ENCODE measurements at places on chromosomes 1 and 21.

- no peak for DNase-seq
Observed at GRCh38 chr1:192053531-192053971, 104.7 kb upstream of the RGS18 start.

DNA sequence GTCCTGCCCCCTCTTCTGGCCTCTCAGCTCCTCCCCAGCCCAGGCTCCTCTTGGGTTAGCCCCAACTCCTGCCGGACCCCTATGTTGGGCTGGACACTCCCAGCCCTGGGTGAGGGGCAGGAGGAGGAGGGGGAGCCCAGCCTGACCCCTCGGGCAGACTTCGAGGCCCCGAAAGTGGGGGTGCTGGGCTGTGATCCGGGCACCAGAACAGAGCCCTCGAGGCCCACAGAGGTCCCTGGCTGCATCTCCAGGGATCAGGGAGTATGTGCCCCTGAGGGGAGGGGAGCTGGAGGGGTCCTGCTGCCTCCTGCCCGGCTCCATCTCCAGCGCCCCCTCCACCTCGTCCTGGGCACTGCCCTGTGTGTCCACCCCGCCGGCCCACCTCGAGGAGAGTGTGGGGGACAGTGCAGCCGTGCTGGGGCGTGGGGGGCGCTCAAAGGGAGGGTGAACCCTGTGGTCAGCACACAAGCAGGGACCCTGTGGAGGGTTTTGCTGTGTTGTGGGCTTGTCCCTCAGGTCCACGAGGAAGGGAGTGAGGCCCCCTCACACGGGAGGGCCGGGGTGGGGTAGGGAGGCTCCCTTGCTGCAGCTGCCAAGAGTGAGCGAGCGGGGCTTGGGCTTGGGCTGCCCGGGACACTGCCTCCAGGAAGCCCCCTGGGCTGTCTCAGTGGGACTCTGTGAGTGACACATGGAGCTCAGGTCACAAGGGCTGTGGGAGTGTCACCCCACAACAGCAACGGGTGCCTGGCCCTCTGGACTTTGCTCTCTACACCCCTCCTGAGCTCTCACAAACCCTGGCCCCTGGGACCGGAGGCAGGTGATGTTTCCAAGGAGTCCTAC, 54.4 kb downstream of the COL18A1 start:
- DNase-seq: no peak

GRCh38 chr21:15190837-15191236, 126.0 kb upstream of the NRIP1 start:
- no peak for DNase-seq

DNA sequence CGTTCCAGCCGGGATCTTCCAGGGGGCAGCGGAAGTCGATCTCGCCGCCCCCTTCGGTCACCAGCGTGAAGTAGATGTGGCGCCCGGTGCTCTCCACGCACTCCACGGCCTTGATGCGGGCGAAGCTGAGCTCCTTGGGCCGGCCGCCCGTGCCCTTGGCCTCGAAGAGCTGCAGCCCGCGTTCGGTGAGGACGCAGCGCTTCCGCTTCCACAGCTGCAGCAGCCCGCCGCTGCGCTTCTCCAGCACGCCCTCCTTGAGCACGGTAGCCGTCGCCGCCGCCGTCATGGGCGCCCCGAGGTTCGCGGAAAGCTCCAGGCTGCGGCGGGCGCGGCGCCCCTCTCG, 516 bp downstream of the PHLDA3 start:
- DNase-seq: no peak

GRCh38 chr21:26795866-26796329, 49.3 kb downstream of the ADAMTS1 start:
- peak; percentile 54 for DNase-seq

DNA sequence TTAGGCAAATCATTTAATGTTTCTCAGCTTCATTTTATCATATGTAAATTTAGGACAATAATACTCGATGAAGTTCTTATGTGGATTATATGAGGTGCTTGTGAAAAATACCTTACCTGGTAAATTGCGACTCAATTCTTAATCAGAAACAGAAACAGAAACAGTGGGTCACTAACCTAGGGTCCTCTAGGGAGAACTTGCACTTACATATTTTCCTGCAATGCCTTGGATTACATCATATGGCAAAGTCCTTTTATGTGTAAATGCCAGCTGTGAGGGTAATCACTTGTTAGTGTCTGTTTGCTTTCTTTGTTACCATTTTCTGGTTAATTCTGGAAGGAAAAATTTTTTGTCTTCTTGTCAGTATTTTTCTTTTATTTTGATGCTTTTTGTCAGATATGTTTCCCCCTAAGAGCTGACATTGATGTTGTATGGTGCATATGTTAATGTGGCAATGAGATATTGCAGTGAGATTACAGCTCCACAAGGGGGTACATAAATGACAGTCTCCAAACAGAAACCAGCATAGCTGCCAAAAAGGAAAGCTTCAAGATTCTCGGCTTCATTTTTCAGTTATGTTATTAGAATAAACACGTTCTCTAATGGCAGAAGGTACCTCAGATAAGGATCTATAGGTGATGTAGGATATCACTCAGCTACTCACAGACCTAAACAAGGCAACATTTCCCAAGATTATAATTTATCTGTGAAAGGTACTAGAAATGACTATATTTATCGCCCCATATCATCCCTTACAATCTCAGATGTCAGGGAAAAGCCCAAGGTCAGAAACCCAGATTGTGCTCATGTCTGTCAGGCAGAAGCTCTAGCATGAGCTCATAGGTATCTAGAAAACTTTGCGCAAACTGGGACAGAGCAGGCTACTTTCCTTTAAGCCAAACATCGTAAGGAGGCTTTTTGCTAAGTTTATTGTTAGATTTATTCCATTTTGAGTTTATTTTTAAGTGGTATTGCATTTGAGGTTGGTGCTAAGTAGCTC, 119.9 kb downstream of the FASLG start:
- DNase-seq: no peak

GRCh38 chr1:154837034-154837671, 32.9 kb downstream of the KCNN3 start:
- DNase-seq: no peak

- no peak for DNase-seq
Observed at GRCh38 chr1:90174246-90174645, 179.3 kb downstream of the ZNF326 start.

GRCh38 chr1:86466109-86466844, 2.5 kb upstream of the CLCA1 start:
- DNase-seq: no peak

DNA sequence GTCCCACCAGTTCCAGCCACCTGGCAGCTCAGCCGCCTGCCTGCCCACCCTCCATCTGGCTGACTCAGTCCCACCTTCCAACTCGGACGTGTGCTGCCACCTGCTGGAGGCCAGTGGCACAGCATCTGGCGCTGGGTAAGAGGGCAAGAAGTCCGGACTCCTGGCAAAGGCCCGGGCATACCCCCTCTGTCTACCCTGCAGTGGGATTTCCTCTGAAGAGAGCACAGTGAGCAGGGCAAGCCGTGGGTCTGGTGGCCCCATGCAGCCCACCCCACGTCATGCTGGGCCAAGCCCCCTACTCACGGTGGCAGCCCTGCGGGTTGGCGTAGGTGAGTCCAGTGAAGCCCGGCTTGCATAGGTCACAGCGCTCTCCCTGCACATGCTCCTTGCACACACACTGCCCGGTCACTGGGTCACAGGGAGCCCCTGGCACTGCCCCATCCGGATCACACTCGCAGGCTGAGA, 24.5 kb downstream of the LAMB3 start:
- DNase-seq: no peak

GRCh38 chr1:215590779-215591491, 23.8 kb downstream of the KCTD3 start:
- DNase-seq: peak; percentile 65

DNA sequence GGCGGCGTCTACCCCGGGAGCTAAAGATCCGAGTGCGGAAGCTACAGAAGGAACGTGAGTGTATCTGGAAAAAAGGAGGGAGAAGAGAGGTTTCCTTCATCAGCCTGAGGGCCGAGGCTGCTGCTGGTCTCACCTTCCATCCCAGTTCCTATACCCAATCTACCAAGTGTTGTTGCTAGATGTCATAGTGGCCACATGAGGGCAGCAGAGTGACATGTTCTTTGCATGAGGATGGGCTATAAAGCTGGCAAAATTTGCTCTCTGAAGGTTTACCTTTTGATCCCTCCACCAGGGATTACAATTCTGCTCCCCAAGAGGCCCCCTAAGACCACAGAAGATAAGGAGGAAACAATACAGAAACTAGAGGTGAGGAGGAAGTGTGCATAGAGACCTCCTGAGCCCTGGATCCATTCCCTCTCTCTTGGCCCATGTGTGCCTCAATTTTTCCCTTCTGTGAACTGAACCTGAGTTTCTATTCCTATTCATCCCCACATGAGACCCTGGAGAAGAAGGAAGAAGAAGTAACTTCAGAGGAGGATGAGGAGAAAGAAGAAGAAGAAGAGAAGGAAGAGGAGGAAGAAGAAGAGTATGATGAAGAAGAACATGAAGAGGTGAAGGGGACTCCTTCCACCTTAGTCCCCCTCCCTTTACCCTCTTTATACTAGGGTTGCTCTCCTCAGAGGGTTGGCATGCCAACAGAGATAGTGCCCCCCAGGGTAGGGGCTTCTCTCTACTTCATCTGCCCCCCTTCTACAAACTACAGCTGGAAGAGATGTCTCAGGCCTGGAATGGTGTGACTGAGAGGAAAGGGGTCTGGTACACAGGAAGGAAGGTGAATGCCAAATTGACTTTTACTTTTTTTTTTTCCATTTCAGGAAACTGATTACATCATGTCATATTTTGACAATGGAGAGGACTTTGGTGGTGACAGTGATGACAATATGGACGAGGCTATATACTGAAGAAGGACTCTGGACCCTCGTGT, 13.3 kb downstream of the POLR3GL start:
- DNase-seq: no peak

GRCh38 chr1:52899445-52899894, 22.1 kb downstream of the ECHDC2 start:
- DNase-seq: no peak

- no peak for DNase-seq
Observed at GRCh38 chr1:225026701-225027100, 97.2 kb downstream of the DNAH14 start.

DNA sequence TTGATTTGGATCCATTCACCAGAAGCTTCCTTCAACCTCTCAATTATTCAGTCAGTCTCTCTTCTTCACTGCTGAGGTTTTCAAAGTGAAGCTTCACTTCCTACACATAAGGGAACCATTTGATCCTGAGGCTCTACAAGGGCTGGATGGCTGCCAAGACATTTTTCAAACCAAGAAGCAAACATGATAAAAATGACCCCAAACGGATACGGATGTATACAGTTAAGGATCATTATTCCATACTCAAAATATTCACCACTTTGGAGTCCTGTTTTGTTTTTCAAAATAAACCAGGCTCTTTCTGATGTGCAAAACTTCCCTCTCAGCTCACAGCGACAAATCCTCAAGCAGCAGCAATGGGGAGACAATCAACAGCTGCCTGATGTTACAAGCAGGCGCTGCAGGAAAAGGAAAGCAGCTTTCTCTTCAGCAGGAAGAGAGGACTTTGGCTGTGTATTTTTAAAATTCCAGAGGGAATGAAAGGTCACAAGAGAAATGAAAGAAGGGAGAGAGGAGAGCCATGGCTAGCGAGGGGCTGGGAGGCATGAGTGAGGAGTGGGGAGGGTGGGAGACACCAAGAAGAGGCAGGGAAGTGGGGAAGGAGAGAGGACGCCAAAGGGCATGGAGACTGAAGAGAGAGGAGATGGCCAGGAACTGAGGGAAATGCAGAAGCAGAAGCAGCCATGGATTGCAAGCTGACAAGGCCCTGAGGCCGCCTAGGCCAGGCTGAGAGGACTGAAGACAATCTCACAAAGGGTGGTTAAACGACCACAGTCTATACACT, 145.4 kb downstream of the SLC45A1 start:
- no peak for DNase-seq

DNA sequence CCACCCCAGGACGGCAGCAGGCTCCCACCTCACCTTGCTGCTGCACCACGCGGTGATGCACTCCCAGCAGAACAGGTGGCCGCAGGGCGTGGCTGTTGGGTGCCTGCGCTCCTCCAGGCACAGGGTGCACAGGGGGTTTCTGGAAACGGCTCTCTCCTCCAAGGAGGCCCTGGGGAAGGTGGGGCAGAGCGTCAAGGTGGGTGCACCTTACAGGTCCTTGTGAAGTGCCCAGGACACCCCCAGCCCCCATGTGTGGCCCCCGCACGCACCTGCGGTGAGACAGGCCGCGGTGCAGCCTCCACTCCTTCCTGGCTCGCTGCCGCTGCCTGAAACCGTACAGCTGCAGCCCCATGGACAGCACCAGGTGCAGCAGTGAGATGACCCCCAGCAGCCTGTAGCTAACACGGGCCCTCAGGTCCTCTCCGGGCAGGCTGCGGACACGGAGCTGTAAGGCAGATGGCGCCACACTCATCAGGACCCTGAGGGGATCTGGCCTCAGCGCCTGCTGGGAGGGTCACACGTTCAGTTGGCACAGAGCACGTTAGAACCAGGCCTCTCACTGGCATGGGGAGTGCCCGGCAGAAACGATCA, 5.8 kb downstream of the PEX10 start:
- no peak for DNase-seq

- no peak for DNase-seq
Observed at GRCh38 chr1:180027949-180028445, 73.4 kb downstream of the CEP350 start.

DNA sequence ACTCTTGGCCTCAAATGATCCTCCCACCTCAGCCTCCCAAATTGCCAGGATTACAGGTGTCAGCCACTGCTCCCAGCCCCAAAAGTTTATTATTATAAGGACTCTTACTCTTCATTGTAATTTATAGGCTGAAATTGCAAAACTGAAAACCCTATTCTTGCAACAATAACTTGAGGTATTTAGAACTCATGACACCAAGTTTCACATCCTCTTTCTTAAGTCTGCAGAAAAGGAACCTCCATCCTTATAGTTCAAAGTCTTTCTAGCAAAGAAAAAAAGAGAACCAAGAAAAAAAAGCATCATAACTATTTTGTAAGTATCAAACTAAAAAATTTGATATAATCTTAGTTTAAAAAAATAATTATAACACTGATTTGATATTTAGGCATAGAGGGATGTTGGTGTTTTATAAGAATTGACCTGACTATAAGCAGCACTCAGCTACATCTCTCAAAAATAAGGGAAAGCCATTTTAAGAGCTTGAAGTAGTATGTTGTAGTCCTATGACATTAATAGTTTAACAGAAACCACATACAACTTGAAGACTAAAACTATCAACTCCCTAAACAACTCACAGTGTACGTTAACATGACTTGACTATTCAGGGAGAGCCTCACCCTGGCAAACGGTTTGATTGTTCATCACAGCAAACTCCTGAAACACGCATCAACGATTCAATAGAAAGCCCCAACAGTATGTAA, 122.4 kb downstream of the AKT3 start:
- DNase-seq: no peak

DNA sequence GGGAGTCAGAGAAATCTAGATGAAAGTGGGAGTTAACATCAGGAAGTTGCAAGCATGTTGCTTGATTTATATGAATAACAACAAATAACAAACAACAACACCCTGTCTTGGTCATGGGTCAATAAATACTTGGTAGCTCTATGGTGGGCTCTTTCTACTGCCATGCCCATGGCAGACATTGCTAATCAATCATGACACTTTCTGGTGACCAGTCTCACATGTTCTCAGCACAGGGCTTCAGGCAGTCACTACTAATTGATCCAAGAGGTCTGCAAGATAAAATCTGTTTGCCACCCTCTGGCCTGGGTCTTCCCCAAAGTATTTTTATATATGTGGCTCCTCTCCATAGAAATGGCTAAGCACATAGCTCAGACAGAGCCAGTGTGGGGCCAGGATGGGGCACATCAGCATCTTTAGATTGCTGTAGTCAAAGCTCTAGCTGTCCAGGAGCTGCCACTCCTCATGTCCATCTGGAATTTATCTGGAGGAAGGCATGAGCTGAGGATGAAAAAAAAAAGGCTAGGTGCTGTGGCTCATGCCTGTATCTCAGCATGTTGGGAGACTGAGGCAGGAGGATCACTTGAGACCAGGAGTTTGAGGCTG, 51.2 kb downstream of the STUM start:
- DNase-seq: no peak
